PC-3 (cell line): ENCODE measurements at places on chromosomes 1 and 21. TPM values are rescaled to one million over a fixed set of nuclear protein-coding genes. Genes with fewer than 3 reads are reported as not detected.

- DNase-seq = no peak
These were observed 2.8 kb downstream of the PAQR7 start for GRCh38 chr1:25872713-25873112.

The CRP gene
- not detected in 2 replicates for total RNA-seq

- no peak for DNase-seq
These were observed 61.4 kb downstream of the CASZ1 start for GRCh38 chr1:10734962-10735544.

DNA sequence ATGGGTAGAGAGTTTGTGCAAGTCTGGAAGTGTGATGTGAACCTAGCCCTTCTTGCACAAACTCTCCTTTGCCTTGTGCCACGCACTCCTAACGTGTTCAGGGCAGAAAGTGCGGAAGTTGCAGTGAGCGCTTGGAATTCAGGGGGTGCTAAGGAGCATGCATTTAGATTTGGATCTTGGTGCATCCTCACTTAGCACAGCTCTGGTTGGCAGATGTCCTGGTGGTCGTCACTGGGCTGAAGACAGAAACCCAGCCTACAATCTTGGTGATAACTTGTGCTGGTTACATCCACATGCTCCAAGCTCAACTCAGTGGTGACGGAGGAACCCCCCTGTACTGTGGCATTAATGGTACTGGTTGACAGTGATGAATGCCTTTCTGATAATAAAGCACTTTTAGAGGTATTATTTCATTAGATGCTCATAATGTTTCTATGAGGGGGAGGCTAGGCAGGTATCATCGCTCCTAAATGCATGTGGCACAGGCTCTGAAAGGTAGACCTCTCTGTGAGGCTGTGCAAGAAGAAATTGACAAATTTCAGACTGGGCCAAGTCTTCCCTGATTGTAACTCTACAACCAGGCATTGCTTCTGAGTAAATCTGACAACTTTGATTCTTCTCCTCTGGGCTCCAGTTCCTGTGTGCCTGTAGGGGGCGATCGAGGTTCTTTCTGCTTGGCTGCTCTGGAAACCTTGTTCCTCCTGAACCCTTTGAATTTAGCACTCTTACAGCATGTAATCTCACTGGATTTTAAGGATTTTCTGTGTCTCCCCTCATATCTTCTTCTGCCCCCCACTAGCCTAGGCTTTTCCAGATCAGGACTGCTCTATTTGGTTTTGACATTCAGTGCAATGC is 40.6 kb downstream of the MAPKAPK2 start:
- DNase-seq = peak; percentile 69

The OR2G6 gene
- not detected in 2 replicates for total RNA-seq

DNA sequence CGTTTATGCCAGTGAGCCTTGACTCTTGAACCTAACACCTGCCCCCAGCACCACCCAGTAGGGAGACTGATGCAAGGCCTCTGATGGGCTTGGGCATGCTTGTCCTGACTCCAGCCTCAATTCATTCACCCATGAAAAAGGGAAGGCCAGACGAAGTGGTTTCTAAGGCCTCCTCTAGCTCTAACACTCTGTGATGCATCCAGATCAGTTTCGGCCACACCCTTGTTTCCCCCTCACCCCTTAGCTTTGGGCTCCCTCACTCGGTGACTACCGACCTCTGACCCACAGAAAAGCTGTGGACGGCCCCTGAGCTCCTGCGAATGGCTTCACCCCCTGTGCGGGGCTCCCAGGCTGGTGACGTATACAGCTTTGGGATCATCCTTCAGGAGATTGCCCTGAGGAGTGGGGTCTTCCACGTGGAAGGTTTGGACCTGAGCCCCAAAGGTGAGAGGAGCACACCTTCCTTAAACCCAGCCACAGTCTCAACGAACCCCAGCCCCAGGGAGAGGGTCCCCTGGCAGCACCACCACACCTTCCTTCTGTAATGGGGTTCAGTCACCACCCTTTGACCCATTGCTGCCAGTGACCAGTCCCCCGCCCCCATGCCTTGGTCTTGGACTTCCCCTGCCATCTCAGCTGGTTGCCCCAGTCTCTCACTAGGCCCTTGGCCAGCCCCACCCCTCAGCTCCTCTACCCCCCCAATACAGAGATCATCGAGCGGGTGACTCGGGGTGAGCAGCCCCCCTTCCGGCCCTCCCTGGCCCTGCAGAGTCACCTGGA is 9.0 kb downstream of the NPR1 start:
- DNase-seq = no peak

DNA sequence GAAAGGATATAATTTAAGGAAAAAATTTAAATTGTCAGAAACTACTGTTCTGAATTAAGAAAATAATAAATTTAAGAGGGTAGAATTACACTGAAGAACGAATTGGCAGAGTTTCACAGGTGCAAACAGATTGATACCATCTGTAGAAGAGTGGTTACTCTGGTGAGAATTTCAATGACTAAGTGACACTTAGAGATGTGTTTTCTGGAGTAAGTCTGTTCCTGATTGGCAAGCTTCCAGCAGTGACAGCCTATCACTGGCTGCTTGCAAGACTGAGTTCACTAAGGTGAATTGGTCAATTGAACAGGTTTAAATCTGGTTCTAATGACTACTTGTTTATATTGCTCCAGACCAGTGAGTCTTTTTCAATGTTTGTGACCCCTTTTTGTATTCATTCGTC is 838.2 kb upstream of the RGS18 start:
- no peak for DNase-seq

GRCh38 chr1:47841356-47841755 is 155.8 kb downstream of the TRABD2B start:
- DNase-seq = no peak

DNA sequence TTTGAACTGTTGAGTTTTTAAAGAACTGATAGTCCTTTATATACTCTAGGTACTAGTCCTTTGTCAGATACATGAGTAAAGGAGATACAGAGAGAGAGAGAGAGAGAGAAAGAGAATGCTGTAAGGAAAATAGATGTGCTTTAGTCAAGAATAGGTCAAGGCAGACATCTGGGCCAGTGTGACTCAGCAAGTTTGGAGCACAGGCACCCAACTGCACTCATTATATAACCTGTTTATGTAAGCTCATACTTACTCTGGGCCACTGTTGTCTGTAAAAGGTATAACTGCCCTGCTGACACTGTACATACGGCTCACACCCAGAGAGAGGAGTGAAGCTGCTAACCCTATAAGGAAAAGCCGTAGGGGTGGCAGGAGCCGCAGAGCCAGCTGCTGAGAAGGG is 32.2 kb upstream of the AKT3 start:
- peak; percentile 34 for DNase-seq

The CELA3B gene
- not detected in 2 replicates for total RNA-seq

- no peak for DNase-seq
These were observed 20.7 kb upstream of the SPSB1 start for GRCh38 chr1:9271861-9272595.

The FAM72C gene
- total RNA-seq = 4.3 and 7.3 TPM in 2 replicates

DNA sequence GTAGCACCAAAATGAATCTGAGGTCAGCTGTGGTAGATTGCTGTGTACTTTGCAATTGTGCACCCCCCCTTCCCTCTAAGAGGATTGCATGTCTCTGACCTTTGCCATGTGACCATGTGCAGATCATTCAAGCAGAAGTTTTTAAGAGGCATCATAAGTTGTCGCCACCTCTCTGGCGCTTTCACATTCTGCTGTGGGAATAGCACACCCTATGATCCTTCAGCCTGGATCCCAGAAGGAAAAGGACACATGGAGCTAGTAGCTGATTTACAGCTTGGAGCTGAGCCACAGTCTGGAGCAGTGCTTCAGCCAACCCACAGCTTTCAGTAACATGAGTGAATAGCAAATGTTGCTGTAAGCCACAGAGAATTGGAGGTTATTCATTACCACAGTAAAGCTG is 158.5 kb downstream of the TSEN15 start:
- DNase-seq = no peak

The ACTL8 gene
- not detected in 2 replicates for total RNA-seq

DNA sequence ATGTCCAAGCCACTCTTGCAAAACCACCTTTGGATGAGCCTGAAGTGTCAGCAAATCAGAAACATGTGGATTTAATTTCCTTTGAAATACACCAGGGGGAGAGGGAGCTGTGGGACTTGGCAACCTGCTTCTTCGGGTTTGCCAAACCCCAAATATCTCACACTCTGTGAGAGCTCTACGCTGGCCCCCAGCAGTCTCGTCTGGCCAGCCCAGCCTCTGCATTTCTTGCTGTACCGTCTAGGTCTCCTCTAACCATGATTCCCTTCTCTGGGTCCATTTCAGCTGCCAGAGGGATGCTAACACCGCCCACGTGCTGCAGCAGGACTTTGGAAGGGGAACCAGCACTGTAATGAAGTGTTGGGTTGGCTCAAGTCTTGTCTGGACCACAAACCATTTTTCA is 114.6 kb downstream of the MRPS6 start:
- no peak for DNase-seq

DNA sequence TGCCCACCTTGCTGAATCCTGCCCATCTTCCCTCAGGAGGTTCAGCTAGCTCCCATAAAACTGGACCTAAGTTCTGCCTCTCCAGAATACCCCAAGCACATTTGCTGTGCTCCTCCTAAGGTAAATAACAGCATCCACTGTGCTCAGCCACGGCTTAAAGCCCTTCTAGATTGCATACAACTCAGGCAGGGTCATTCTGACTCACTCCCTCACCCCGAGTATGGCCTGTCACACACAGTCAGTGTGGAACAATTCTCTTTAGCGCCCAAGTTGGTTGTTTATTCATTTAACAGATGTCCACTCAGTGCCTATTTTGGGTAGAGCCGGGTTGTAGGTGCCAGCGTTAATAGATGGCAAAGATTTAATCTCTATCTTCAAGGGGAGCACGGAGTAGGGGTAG is 147.5 kb upstream of the EDN2 start:
- peak; percentile 63 for DNase-seq

The VANGL2 gene
- total RNA-seq = 0.06 and 0.44 TPM in 2 replicates

GRCh38 chr1:12618965-12619791 is 1.2 kb upstream of the DHRS3 start:
- DNase-seq = peak; percentile 87
